ENCODE measurements at places on chromosomes 6 and 20.

DNA sequence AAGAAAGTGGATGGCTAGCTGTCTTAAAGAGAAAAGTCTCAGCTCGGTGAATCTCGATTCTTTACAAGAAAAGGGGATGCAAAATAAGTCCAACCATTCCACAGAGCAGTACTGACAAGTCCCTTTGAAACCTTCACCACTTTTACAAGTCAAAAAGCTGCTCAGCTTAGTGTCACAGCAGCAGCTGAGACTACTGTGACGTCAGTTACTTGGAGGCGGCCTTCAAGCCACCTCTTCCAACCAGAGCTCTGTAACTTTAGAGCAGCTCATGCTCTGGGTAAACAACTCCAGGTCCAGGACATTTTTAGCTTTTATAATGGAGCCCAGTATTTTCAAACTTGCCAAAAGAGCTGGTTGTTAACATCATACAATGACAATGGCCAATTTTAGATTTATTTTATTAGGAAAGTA, at the start of gene KIAA0408:
TSS of gene KIAA0408 (minus strand) at position 159 of the 411 bp plus-strand sequence. CDS start 5,408 bp downstream, outside the sequence.
- no peak for DNase-seq

- no peak for DNase-seq
Measured at GRCh38 chr20:63375438-63375837, 14.3 kb upstream of the CHRNA4 start.

DNA sequence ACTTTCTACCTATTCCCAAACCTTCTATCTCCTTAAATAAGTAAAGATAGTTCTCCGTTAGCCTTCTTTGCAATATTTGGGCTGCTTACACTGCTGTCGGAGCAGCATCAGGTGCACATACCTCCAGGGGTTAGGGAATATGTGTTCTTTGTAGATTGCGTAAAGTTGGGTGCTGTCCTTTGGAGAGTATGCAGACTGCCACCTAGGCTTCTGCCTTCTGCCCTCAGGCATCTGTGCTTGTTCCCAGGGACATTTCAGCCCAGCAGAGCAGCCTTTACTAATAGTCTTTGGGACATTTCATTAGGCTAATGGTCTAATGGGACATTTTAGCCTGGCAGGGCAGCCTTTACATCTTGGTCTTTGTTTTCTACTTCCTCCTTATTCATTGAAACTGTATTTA, 260.6 kb downstream of the TPBG start:
- DNase-seq: no peak

DNA sequence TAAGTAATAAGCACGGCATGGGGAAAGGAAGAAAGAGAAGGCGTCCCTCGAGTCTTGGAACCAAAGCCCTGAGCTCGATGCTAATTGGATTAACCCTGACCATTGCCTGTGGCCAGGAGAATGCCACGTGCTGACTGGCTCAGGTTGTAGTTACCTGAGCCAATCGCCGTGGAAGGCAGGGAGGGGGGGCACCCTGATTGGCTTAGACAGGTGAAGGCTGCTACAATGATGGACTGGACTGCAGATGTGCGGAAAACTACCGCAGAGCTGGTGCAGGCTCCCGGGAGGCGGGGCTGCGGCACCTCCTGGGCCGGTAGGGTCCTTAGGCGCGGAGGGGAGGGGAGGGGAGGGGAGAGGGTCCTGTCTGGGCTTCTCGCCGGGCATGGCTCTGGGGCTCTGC, 121.3 kb downstream of the TFAP2C start:
- DNase-seq: no peak

- no peak for DNase-seq
Measured at GRCh38 chr6:7580927-7581618, 8.9 kb upstream of the SNRNP48 start.

- DNase-seq: no peak
Measured at GRCh38 chr6:7463785-7464184, 74.2 kb downstream of the RIOK1 start.

GRCh38 chr20:39785252-39785917, 823.2 kb downstream of the DHX35 start:
- no peak for DNase-seq

- no peak for DNase-seq
Measured at GRCh38 chr6:148716811-148717210, 30.0 kb upstream of the UST start.

GRCh38 chr6:41713650-41714291, 21.6 kb downstream of the TFEB start:
- no peak for DNase-seq

- no peak for DNase-seq
Measured at GRCh38 chr20:20085812-20086211, 33.5 kb downstream of the CFAP61 start.

Data from stimulated activated CD4-positive, alpha-beta T cell treated with anti-CD3 and anti-CD28 coated beads, Interleukin-4, amount 100 ng/mL, for 4 hours (primary cell).